ENCODE measurements at places on chromosomes 3 and 15.

- DNase-seq: no peak
Measured at GRCh38 chr3:197674741-197675562, 61.8 kb downstream of the RUBCN start.

- no peak for DNase-seq
Measured at GRCh38 chr15:90040618-90041017, 39.5 kb downstream of the ZNF710 start.

DNA sequence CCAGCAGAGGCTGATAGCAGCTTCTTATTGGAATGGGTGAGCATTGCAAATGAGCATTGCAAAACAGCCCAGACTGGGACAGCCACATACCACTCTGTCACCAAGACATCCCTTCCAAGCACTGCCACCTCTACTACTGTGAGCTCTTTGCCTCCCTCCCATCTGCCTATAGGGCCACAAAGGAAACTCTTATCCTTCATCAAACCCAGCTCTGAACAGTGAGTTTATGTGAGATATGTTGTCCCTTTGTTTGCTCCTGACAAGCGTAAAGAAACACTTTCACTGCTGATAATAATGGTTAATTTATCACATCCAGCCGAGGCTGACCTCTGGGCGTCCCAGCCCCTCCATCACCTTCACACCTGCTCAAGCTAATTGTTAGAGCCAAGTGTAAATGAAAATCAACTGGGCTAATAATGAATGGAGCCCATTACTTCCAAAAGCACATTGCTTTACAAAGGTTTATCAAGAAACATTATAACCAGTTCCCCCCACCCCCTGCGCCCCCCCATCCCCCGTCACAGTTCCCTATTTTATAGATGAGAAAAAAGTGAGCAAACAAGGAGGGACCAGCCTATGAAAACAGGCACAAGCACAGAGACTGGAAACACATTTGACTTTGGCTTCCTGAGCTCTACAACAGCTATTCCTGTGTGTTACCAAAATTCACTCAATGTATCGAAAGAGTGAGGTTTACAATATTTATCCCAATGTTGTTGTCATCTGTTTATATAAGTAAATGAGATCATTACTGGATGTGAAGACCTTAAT, 146.3 kb downstream of the ANXA2 start:
- no peak for DNase-seq

- DNase-seq: no peak
Measured at GRCh38 chr15:69457304-69458280, 5.0 kb downstream of the RPLP1 start.
